Hindlimb muscle (tissue), 1 donor: ENCODE measurements at places on chromosomes 2 and 18.

GRCh38 chr2:126253669-126254068 lies 402.3 kb upstream of the GYPC start:
- no peak for DNase-seq

- no peak for DNase-seq
These were observed 294.9 kb downstream of the DYSF start for GRCh38 chr2:71748227-71748626.

DNA sequence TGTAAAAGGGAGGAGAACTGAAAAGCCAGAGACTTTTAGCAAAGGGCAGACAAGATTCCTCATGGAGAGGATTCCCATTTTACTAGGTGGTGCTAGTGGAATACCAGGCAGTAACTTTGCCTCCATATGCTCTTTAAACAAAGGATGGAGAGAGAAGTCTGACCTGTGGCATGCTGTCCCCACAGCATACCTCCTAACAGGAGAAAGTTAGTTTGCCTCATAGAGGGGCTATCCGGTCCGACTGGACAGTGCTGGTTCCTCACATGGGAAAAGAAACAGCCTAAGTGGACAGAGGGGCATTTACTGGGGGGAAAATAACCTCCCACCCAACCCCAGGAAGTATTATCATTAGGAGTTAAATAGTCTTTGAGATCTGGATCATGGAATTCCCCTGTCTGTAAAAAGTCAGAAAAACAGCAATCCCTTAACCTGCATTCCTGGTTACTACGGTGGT lies 31.6 kb upstream of the GMCL1 start:
- no peak for DNase-seq

DNA sequence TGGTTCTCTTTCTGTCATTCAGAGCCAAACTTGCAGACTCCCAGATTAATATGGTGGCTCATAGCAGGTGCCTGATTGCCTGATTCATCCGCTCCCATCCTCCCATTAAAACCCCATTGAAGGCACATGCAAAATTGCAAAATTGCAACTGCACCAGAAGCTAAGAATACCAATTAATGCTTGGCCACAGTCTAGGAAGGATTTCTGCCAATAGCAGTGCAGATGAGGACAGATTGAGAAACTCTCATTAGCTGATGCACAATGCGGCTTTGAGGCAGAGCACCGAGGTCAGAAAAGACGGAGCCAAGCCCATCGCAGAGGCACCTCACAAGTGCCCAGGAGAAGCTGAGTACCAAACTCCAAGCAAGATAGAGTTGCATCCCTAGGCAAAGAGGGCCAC lies 172.8 kb downstream of the ARL4C start:
- DNase-seq: no peak

GRCh38 chr2:23578964-23579671 lies 194.1 kb downstream of the KLHL29 start:
- DNase-seq: no peak

DNA sequence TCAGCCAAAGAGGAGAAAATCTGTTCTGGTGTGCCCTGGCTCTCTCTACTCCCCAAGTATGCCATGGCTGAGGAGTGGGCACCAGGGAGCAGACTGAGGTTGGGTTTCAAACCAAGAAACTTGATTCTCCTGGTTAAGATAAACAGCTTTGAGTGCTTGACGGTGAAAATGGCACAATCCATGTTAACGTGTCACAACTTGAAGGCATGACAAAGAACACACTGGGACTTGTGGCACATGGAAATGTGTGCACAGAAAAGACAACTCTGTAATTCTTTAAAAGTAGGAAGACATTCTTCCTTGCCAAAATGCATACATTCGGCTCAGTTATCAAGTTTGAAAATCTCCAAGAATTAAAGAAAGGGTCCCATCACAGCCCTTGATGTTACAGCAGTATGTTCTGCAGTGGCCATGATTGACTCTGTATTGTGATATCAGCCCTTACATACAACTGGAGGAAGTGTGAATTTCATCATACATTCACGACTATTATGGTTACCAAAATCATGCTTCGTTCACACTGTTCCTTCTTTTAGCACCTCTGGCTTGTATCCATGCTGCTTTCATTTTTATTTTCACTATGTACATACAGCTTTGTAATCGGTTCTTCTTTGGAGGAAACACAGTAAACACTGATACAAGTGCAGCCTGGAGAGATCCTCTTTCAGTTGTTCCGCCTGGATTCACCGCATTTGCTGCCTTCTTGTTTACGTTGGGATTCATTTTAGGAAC lies 15.6 kb upstream of the ACTG2 start:
- DNase-seq: no peak

DNA sequence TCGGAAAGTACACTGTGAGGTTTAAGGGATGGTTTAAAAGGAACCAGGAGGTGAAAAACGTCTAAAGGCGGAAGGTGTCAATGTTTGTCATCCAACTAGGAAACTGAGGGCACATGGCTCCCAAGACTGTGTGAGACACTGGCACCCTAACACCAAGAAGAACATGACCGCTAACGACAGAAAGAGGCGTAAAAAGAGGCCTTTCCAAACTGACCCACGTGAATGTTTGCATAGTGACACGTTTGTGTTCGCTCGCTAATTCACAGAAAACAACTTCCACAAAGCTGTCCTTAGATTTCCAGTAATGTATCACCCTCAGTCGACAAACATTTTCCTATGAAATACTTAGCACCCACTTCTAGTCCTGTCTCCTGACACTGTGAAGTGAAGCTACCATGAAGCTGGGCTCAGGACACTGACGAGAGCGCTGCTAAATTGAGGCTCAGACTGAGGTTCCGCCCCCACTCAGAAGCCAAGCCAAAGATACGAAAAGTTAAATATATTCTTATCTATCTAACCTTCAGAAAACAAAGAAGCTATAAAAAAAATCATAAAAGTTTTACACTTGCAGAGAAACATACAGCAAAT lies 86.5 kb downstream of the ZNF516 start:
- no peak for DNase-seq

DNA sequence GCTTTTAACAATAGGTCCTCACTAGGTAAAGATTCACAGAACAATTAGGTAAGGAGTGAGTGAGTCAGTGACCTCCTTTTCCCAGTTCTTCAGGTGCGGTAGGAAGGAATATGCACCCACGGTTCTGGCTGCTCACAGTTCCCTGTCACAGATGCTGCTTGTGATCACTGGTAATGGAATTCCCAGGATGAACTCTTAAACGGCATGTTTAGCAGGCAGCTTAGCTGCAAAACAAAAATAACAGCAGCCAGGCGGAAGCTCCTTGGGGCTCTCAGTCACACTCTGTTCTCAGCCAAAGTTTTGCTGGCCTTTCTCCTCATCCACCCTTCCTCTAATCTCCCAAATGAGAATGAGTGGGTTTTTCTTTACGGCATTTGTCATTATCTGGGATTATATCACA lies 274.5 kb downstream of the MYT1L start:
- no peak for DNase-seq

DNA sequence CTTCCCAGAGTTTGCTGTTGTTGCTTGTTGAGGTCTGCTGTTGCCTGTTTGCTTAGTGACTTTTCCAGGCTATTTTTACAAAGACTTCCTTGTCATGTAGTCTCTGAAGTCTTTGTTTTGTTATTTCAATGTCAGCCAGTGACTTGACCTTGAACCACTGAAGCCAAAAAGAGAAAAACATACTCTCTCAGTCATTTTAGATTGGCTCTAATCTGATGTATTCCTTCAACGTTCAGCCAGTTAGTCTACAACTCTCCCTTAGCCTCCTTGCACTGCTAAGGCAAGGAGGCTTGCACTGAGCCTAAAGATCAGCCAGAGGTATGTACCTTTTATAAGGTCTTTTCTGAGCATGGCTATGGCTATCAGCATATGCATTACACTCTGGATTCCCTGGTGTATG lies 27.9 kb downstream of the KIAA1328 start:
- no peak for DNase-seq

DNA sequence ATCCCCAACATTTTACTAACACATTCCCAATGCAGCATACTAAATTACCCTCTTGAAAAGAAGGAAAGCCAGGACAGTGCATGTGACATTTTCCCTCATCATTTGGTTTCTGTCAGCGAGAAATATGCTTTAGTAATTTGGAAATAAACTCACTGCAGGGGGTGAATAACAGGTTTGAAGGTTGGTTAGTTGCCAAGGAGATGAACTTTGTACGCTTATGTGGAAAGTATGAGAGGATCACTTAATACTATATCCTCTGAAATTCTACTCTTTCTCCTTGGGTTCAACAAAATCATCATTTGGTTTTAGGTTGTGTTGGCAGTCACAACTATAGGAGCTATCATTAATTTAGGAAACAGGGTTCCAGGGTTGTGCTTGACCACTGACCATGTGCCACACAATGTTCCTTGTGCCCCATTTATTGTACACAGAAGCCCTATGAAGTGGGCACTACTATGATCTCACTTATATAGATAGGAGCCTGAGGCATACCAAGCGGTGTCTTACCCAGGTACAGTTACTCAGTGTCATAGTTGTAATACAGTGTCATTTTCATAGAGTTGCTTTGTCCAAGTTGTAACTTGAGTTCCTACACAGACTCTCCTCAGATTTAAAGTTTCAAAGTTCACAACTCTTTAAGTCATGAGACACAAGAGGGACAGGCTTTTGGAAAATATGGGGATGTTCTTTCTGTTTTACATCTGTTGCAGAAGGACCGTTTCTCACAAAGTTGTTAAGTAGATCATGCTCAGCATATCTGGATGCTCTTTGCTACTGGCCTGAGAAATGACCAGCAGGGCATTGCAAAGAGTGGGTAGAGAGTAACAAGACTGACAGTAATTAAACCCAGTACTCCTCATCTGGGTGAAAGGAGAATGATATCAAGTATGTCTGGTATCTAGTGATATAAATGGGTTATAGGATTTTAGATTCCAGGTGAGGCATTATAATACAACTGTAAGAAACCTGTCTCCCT lies 91.8 kb downstream of the MAP4K4 start:
- no peak for DNase-seq

DNA sequence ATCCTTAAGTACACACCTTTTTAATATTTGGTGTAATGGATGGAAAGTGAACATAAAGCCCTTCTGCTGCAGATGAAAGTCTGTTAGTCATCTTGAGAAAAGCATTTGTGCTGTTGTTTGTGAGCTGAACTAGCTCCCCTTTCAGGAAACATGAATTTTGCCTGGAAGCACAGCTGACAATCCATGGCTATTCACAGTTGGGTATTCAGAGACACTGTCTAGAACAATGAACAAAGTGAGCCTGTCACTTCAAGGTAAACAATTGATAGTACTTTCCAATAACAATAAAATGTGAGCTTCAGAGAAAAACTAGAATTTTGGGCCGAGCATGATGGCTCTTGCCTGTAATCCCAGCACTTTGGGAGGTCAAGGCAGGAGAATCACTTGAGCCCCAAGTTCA lies 6.8 kb upstream of the EFHD1 start:
- no peak for DNase-seq

GRCh38 chr18:31657823-31658669 lies 26.3 kb downstream of the B4GALT6 start:
- no peak for DNase-seq

DNA sequence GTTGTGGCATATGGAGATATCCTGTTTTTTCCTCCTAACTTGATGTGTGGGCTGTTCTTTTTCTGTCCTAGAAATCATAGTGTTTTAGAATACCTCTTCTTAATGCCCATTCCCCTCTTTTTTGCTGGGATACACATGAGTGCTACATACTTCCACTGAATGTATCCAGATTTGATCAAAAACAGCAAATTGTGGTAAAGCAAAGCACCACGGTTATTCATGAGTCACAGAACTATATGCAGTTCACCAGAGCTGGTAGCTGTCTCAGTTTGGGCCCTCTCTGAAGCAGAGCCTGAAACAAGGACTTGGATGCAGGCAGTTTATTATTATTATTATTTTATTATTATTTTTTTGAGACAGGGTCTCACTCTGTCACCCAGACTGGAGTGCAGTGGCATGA lies 69.9 kb upstream of the CTLA4 start:
- no peak for DNase-seq

GRCh38 chr18:76808561-76808960 lies 13.8 kb upstream of the ZNF236 start:
- DNase-seq: no peak

DNA sequence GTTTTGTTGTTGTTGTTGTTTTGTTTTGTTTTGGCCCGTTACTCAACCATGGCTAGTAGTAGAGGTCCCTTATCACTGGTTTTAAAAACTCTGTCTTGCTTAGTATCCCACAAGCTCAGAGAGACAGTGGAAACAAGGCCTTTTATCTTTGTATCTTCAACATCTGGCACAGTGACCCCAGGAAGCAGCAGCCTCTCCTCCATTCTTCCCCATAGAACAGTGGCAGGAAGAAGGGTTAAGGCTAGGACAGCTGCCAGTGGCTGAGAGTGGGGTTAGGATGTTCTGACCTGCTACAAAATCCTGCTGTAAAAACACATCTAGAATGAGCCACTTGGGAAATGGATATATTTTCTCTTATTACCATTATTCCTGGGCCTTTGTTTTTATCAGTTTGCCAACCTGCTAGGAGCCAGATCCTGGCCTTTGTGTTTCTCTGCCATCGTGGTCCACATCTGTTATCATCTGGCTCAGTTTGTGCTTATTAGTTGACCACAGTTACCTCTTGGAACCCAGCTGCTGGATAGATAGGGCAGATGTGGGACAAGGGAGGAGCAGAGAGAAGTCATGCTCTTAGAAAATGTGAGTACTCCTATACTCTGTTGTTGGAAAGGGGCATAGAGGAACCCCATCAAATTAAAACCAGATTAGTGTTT lies 246.8 kb downstream of the AGPS start:
- no peak for DNase-seq

GRCh38 chr2:56449002-56449431 lies 265.2 kb downstream of the CCDC85A start:
- no peak for DNase-seq

GRCh38 chr18:12154361-12154760 lies 60.7 kb downstream of the ANKRD62 start:
- no peak for DNase-seq
